Effector memory CD8-positive, alpha-beta T cell (primary cell): ENCODE measurements at places on chromosomes 4 and X.

DNA sequence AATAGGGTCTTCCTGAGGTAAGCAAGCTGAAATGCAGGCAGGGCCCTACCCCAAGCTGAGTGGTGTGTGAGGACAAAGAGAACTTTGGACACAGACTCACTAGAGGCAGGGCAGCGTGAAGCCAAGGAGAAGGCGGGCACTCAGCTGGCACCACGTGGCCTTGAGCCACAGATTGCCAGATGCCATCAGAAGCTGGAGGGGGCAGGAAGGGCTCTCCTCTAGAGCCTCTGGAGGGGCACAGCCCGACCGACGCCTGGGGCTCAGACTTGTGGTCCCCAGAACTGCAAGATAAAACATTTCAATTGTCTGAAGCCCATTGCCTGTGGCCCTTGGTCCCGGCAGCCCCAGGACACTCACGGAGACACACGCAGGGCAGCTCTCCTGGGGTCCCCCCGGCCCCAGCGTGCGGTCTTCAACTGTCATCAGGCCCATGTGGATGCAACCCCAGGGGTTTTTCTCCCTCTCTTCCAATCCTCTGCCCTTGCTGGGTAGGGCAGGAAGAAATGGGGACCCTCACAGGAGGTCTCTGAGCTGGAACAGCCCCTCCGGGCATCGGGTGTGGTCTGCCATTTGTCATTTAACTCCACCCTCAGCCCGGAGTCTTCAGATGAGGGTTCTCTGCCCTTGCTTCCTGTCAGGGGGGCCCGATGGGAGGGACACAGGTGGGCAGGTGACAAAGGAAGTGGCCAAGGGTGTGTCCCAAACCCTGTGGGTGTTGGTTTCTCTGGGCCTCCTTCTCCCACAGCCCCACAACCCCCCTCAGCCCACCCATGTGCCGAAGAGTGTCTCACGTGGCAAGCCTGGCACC, 22.2 kb downstream of the HMX1 start:
- H3K4me1 ChIP-seq, result no peaks in the 10 kb centered on the region
- peaks cover 51% of the 10 kb centered on the region for H3K27me3 ChIP-seq
- no peak overlapping the region for H3K4me3 ChIP-seq
- H3K36me3 ChIP-seq, result no peaks in the 10 kb centered on the region

DNA sequence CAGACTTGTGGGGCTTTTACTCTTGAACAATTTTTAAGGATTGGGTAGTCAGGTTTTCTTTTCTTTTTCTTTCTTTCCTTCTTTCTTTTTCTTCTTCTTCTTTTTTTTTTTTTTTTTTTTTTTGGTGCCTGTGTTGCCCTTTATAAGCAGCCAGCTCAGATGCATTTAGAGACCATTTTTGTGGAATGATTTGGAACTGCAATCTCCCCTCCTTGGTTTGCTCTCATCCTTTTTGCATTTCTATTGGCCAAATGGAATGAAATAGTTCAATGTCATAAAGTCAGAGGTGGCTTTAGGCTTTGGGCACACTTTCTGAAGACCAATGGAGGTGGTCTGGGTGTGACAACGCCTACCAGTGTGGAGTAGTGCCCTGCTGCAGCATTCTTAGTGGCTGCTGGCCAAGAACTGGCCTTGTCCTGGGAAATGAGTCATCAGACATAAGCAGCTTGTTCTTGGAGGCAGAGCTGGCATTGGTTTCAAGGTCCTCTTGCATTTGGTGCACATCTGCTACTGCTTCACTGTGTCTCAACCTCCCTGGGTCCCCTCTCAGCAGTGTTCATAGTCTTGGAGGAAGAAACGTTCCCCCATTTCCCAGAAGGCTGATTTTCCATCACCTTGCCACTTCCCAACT, 84.5 kb downstream of the CT47B1 start:
- H3K4me1 ChIP-seq, result no peaks in the 10 kb centered on the region
- no peaks in the 10 kb centered on the region for H3K36me3 ChIP-seq
- H3K27ac ChIP-seq, result no peak overlapping the region

- peaks cover 26% of the 10 kb centered on the region for H3K36me3 ChIP-seq
- no peak for DNase-seq
- no peaks in the 10 kb centered on the region for H3K27me3 ChIP-seq
- H3K4me3 ChIP-seq, result peak overlapping the region; percentile 74
- peak overlapping the region; percentile 80 for H3K27ac ChIP-seq
Measured at GRCh38 chrX:19772822-19773628, 114.4 kb downstream of the SH3KBP1 start.

GRCh38 chr4:125911481-125911880, 596.7 kb downstream of the FAT4 start:
- no peaks in the 10 kb centered on the region for H3K4me1 ChIP-seq
- H3K4me3 ChIP-seq, result no peak overlapping the region
- no peaks in the 10 kb centered on the region for H3K36me3 ChIP-seq
- no peak for DNase-seq
- H3K27me3 ChIP-seq, result no peaks in the 10 kb centered on the region

- no peak overlapping the region for H3K27ac ChIP-seq
- H3K27me3 ChIP-seq, result no peaks in the 10 kb centered on the region
- H3K36me3 ChIP-seq, result peaks cover 25% of the 10 kb centered on the region
- peaks cover 15% of the 10 kb centered on the region for H3K4me1 ChIP-seq
Measured at GRCh38 chr4:87089368-87089767, 131.1 kb downstream of the KLHL8 start.

- H3K27ac ChIP-seq, result no peak overlapping the region
- DNase-seq, result no peak
- peaks cover 24% of the 10 kb centered on the region for H3K27me3 ChIP-seq
- no peaks in the 10 kb centered on the region for H3K36me3 ChIP-seq
Measured at GRCh38 chr4:99586797-99587196, 12.2 kb downstream of the MTTP start.

- no peak overlapping the region for H3K4me3 ChIP-seq
- H3K4me1 ChIP-seq, result no peaks in the 10 kb centered on the region
- no peak for DNase-seq
- H3K27ac ChIP-seq, result no peak overlapping the region
- H3K36me3 ChIP-seq, result peaks cover 32% of the 10 kb centered on the region
Measured at GRCh38 chr4:38995660-38996005, 36.6 kb downstream of the TMEM156 start.

DNA sequence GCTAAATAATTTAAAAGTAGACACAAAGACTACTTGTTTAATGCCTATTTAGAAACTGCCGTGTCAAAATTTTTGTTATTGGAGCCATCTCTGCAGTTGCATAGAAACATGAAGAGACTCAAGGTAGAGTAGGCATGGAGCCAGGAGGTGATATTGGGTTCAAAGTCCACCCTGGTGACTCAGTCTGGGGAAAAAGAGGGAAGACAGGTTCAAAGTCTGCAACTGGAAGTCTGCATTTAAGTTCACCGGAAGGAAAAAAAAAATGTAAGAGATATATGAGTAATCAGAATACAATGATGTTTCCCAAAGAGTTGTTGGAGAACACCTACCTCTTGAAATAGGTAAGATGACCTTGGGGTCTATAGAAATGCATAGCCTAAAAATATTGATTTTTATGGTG, 67.4 kb upstream of the QRFPR start:
- no peak overlapping the region for H3K27ac ChIP-seq
- no peak overlapping the region for H3K4me3 ChIP-seq
- DNase-seq, result no peak
- no peaks in the 10 kb centered on the region for H3K4me1 ChIP-seq
- peaks cover 51% of the 10 kb centered on the region for H3K27me3 ChIP-seq

GRCh38 chr4:7872264-7872771, 67.3 kb downstream of the AFAP1 start:
- H3K27me3 ChIP-seq, result no peaks in the 10 kb centered on the region
- H3K36me3 ChIP-seq, result peaks cover 4% of the 10 kb centered on the region
- no peak overlapping the region for H3K4me3 ChIP-seq
- no peak for DNase-seq
- H3K27ac ChIP-seq, result no peak overlapping the region

GRCh38 chrX:111519215-111519614, 7.8 kb downstream of the SERTM2 start:
- H3K36me3 ChIP-seq, result no peaks in the 10 kb centered on the region
- H3K4me3 ChIP-seq, result no peak overlapping the region
- no peak for DNase-seq
- no peaks in the 10 kb centered on the region for H3K27me3 ChIP-seq
- no peaks in the 10 kb centered on the region for H3K4me1 ChIP-seq
- no peak overlapping the region for H3K27ac ChIP-seq

DNA sequence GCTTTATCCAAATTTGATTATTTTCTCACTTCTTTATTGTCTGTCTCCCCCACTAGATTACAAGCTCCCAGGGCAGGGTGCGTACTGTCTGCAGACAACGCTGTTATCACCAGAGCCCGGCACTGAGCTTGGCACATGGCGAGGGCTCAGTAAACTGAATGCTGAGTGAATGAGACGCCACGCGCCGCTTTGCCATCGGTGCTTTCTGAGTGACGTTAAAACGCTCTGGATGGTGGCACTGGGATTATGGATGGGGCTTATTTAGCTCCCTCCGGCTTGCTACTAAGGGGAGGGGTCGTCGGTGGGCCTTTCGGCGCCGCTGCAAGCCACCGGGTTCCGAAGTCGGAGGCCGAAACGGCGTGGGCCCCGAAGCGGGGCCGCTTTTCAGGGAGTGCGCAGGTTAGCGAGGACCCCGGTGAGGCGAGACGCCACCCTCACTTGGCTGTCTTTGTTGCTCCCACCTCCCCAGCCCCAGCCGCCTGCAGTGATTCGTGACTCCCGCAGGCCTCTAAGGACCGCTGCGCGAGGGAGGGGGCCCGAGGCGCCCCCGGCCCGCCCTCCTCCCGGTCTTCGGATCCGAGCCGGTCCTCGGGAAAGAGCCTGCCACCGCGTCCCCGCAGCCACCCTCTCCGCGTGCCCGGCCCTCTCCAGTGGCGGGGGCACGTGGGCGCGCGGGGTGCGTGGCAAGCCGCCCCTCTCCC, 569 bp upstream of the FHL1 start:
- DNase-seq, result no peak
- H3K36me3 ChIP-seq, result peaks cover 2% of the 10 kb centered on the region
- H3K4me1 ChIP-seq, result peaks cover 15% of the 10 kb centered on the region
- peak overlapping the region; percentile 84 for H3K4me3 ChIP-seq
- peaks cover 10% of the 10 kb centered on the region for H3K27me3 ChIP-seq
- peak overlapping the region; percentile 75 for H3K27ac ChIP-seq

DNA sequence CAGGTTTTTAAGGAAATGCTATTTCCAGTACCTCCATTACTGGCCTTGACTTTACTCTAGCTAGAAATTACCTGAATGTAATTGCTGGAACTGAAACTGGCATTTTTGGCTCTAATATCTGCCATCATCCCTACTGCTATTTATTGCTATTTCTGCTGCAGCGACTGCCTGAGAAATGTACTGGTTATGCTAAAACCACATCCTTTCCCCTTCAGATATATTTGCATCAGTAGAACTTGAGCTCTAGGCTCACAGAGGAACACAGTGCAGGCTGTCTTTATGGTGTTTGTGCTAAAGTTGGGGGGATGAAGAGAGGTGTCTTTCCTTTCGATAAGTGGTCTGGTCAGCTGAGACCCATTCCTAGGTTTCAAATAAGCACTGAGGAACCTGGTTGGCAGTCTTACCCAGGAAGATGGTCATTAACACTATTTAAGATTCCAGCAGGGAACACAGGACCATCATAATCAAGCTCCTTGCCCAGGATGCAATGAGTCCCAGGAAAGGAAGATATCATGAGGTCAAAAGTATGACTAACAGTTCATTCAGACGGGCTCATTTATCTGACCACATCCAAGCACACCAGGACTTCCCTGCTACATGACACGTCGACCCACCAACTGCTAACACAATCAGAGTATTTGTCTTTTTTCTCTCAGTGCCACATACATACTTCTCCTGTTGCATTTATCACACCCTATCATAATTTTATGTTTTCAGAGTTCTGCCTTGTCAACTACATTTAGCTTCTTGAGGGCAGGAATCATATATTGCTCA, 137.4 kb downstream of the GABRA3 start:
- H3K36me3 ChIP-seq, result no peaks in the 10 kb centered on the region
- no peak overlapping the region for H3K4me3 ChIP-seq
- no peaks in the 10 kb centered on the region for H3K4me1 ChIP-seq
- H3K27me3 ChIP-seq, result no peaks in the 10 kb centered on the region
- no peak overlapping the region for H3K27ac ChIP-seq
- no peak for DNase-seq

GRCh38 chr4:3512279-3512678, 19.9 kb downstream of the LRPAP1 start:
- H3K36me3 ChIP-seq, result peaks cover 64% of the 10 kb centered on the region
- no peak overlapping the region for H3K4me3 ChIP-seq
- DNase-seq, result no peak
- peaks cover 2% of the 10 kb centered on the region for H3K4me1 ChIP-seq
- H3K27me3 ChIP-seq, result no peaks in the 10 kb centered on the region
- peak overlapping the region; percentile 39 for H3K27ac ChIP-seq

- H3K36me3 ChIP-seq, result no peaks in the 10 kb centered on the region
- no peak overlapping the region for H3K27ac ChIP-seq
- H3K27me3 ChIP-seq, result no peaks in the 10 kb centered on the region
- no peak for DNase-seq
Measured at GRCh38 chr4:17155486-17155885, 257.0 kb upstream of the LDB2 start.

DNA sequence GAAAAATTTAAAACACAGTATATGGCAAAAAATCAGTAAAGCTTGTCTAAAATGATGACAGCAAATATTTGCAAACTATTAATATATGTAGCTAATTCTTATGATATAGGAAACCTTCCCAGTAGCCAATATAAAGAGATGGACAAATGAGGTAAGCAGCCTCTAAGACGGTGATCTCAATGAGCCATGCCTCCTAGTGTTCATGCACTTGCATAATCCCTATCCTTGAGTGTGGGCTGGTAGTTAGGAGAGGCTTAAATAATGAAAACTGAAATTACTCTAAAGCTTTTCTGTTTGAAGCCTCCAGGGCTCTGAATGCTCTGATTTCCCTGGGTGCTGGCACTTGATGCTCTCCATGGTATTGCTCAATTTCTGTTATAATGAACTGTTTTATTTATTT, 24.6 kb upstream of the ARMCX4 start:
- H3K4me1 ChIP-seq, result no peaks in the 10 kb centered on the region
- no peaks in the 10 kb centered on the region for H3K27me3 ChIP-seq
- H3K4me3 ChIP-seq, result no peak overlapping the region
- no peaks in the 10 kb centered on the region for H3K36me3 ChIP-seq
- no peak overlapping the region for H3K27ac ChIP-seq

GRCh38 chr4:6900181-6900812, 9.3 kb upstream of the TBC1D14 start:
- H3K4me1 ChIP-seq, result peaks cover 25% of the 10 kb centered on the region
- no peak for DNase-seq
- H3K27ac ChIP-seq, result peak overlapping the region; percentile 95
- peak overlapping the region; percentile 73 for H3K4me3 ChIP-seq
- H3K27me3 ChIP-seq, result no peaks in the 10 kb centered on the region

- H3K36me3 ChIP-seq, result no peaks in the 10 kb centered on the region
- H3K27me3 ChIP-seq, result no peaks in the 10 kb centered on the region
- no peak overlapping the region for H3K27ac ChIP-seq
- H3K4me3 ChIP-seq, result no peak overlapping the region
- H3K4me1 ChIP-seq, result no peaks in the 10 kb centered on the region
- DNase-seq, result no peak
Measured at GRCh38 chr4:92421920-92422319, 118.2 kb downstream of the GRID2 start.

DNA sequence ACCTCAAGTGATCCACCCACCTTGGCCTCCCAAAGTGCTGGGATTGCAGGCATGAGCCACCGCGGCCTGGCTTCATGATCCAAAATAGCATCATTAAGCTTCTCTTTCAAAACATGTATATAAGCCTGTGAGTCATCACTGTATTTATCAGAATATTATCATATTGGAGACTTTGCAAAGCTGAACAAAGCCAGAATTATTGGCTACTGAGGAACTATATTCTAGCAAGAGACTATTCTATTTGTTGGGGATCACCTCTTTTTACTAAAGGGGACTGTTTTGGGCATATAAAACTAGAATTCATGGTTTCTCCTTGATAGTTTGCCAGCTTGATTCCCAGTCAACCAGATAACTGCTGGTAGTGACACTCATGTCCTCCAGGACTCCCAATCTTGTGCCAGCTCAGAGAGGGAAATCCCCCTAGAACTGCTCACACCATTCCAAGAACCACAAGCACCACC, 40.1 kb downstream of the TET2 start:
- no peak overlapping the region for H3K27ac ChIP-seq
- peaks cover 14% of the 10 kb centered on the region for H3K4me1 ChIP-seq
- H3K4me3 ChIP-seq, result no peak overlapping the region
- peaks cover 3% of the 10 kb centered on the region for H3K36me3 ChIP-seq
- H3K27me3 ChIP-seq, result no peaks in the 10 kb centered on the region
- DNase-seq, result no peak
